ENCODE measurements at places on chromosomes 1 and 21.

GRCh38 chr1:224733027-224733911 is 117.2 kb downstream of the CNIH3 start:
- DNase-seq: peak; percentile 48

DNA sequence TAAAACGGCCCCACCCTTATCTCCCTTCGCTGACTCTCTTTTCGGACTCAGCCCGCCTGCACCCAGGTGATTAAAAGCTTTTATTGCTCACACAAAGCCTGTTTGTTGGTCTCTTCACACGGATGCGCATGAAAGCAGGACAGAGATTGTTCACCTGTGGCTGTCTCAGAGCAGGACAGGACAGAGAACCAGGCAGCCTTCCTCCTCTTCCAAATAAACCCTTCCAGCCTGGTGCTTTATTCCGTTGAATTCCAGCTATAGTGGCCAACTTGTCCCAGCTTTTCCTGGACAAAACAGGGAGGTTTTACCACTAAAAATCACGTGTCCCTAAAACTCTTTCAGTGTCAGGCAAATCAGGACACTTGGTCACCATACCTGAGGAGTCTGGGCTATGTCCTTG is 9.5 kb upstream of the DMRTB1 start:
- DNase-seq: no peak

DNA sequence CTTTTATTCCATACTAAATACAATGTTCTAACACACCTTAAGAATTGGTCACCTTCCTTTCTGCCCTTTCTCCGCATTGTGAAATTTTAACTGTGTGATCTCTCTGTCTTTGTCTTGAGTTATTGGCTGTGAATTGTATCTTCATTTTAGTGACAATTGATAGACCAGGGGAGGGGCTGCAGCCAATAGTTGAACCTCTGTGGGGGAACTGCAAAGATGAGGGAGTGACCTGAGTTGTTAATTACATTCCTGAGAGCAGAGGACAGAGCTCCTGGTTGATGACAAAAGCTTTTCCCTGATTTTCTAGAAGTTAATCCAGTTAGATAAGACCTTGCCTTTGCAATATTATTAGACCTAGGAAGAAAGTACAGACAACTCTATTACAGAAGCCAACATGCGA is 1535.7 kb downstream of the BRINP3 start:
- DNase-seq: no peak

GRCh38 chr1:20290624-20291597 is at the start of gene VWA5B1:
TSS of gene VWA5B1 (plus strand) at chr1:20290875. CDS start at chr1:20310602, 19,727 bp downstream.
- no peak for DNase-seq

- DNase-seq: no peak
Observed at GRCh38 chr1:219331424-219331823, 157.7 kb downstream of the LYPLAL1 start.

GRCh38 chr1:112524986-112525385 is 16.2 kb downstream of the WNT2B start:
- DNase-seq: no peak

DNA sequence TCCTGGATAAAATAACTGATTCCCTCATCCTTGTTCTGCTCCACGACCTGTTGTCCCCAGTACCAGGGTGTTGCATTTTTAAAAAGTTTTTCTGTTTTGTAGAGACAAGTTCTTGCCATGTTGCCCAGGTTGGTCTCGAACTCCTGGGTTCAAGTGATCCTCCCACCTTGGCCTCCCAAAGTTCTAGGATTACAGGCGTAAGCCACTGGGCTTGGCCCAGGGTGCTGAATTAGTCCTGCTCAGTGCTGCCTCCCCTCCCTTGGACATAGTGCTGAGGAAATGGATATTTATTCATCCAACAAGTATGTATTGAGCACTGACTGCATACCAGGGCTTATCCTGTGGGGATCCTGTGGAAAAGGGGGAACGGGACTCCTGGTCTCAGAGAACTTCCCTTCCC is 126.4 kb downstream of the PTPRU start:
- DNase-seq: no peak

- DNase-seq: peak; percentile 55
Observed at GRCh38 chr1:16006552-16007485, 2.8 kb downstream of the SRARP start.

- no peak for DNase-seq
Observed at GRCh38 chr1:89763649-89763986, 57.2 kb upstream of the LRRC8D start.

DNA sequence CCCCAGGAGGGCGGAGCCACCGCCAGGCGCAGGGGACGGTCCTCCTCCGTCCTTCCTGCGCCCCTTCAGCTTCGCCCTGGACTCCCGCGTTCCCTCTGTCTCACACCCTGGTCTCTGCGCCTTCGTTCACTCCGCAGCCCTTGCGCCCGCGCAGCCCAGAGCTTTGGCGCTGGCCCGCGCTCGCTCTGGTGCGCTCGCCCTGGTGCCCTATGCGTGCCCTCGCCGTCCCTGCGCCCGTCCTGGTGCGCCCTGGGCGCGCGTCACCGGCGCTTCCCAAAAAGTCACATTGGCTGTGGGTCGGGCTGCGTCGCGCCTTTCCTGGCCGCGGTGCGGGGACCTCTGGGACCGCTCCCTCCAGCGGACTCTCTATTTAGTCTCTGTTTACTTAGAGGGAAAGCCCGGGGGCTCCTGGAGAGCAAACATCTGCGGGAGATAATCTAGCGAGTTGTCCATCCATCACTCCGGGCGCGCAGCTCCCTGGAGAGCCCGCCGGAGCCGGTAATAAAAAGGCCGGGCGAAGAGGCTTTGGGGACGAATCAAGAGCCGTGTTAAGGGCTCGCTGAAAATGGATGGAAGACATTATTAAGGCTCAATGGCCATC is 178.6 kb downstream of the PRDM16 start:
- DNase-seq: no peak

- DNase-seq: no peak
Observed at GRCh38 chr1:149916898-149917252, 769 bp downstream of the SV2A start.

DNA sequence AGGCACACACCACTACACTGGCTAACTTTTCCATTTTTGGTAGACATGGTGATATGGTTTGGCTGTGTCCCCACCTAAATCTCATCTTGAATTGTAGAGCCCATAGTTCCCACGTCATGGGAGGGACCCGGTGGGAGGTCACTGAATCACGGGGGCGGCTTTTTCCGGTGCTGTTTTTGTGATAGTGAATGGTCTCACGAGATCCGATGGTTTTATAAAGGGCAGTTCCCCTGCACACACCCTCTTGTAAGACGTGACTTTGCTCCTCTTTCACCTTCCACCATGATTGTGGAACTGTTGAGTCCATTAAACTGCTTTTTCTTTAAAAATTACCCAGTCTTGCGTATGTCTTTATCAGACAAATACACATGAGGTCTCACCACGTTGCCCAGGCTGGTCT is 1.3 kb upstream of the FTCD start:
- no peak for DNase-seq

- DNase-seq: no peak
Observed at GRCh38 chr1:223659711-223660110, 5.8 kb downstream of the CAPN8 start.

GRCh38 chr1:169802888-169803287 is 8.2 kb upstream of the METTL18 start:
- no peak for DNase-seq

- peak; percentile 59 for DNase-seq
Observed at GRCh38 chr1:235843461-235843961, 23.2 kb downstream of the LYST start.

- DNase-seq: no peak
Observed at GRCh38 chr1:178645157-178645807, 79.8 kb upstream of the RALGPS2 start.

DNA sequence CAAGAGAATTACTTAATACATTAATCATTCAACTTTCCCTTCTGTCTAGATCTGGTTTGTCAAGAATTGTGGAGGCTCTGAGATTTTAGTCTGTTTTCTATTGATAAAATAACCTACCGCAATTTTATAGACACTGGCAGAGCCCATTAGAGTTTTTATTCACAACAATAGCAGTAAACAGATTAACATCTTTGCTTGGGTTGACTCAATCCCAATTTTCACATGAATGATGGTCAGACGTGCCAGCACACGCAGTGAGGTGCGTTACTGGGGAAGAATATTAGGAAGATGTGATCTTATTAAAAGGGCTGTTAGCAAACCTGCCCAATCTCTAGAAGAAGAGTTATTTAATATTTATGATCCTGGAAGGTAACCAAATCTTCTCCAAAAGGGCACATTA is 736.6 kb downstream of the MRPL39 start:
- no peak for DNase-seq

- DNase-seq: no peak
Observed at GRCh38 chr1:110038271-110038670, 3.8 kb downstream of the STRIP1 start.

DNA sequence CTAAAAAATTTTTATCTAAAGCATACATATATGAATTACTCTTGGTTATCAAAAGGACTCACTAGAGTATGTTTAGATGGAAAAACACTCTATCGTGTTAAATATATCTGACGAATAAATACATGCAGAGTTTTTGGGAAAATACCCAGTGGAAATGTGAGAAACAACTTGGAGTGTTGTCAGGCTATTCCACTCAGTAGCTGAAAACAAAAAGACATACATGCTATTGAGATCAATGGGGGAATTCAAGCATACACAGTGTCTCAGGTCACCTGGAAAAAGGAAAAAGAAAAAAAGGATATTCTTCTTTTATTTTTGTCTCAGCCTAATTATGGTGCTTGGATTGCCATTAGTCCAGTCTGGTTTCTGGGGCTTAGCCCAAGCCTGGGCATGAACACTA is 247.0 kb upstream of the LYPLAL1 start:
- no peak for DNase-seq

DNA sequence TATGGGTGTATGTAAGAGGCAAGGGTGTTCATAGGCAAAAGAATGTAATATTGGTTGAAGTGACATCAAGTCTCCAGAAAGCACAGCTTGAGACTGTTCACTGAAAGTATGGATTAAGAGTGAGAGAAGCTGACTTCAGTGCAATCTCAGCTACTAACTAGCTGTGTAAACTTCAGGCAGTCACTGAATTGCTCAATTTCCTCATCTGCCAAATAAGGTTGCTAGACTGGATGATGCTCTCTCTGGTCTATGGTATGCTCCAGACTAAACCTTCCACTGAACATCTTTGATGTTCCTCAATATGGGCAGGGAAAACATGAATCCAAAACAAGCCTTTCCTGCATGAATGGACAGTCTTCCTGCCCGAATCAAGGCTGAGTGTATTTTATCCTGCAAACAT is 111.8 kb upstream of the USH2A start:
- no peak for DNase-seq

DNA sequence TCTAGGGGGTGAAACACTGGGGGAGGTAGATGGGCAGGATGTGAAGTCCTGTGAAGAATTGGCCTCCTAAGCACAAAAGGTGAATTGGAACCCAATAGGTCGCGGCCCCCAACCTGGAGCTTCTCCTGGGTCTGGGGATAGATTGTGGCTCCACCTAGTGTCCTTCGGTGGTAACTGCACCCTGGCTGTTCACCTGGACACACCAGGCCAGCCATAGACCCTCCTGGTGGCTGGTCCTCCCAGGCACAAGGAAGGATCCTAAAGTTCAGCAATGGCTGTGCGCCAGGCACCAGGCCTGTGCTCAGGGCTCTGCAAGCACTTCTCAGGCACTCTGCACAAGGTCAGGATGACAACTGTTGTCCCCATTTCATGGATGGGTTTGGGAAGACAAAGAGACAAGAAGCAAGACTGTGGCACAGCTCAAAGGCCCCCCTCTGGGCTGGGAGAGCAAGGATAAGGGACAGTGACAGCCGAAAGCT is 13.5 kb downstream of the ESPN start:
- peak; percentile 64 for DNase-seq

- DNase-seq: no peak
Observed at GRCh38 chr1:27053977-27054753, 41.5 kb upstream of the TENT5B start.

DNA sequence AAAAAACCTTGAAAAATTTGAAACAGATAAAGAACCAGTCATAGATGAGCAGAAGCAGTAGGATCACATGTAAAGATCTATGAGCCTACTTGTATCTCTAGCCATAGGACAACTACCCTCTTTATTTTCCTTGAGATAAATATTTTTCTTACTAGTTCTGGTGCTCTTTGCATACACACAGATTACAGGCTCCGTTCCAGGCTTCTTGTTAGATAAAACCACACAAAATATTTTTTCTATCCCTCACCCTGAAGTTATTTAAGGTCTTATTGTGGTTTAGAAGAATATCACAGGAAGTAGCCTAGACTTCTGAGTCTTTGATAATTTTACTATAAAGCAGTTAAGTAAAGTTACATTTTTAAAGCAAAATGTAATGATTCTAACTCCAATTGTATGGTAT is 512.2 kb downstream of the NEGR1 start:
- peak; percentile 10 for DNase-seq

DNA sequence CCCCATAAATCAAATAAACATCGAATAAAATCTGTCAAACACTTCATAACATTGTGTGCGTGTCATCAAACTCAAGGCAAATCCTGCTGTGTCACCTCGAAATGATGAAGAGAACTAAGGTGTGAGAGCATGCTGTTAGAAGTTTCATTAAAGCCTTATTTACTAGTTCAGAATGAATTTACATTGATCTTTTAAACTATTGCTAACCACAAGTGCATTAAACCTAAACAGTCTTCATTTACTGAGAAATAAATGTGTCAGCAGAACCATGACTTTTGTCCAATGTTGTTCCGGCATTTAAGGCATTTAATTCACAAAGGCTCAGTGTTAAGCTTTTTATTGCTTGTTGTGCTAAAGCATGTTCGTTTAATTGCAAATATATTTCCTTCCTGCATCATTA is 474.4 kb downstream of the SETD4 start:
- DNase-seq: no peak

DNA sequence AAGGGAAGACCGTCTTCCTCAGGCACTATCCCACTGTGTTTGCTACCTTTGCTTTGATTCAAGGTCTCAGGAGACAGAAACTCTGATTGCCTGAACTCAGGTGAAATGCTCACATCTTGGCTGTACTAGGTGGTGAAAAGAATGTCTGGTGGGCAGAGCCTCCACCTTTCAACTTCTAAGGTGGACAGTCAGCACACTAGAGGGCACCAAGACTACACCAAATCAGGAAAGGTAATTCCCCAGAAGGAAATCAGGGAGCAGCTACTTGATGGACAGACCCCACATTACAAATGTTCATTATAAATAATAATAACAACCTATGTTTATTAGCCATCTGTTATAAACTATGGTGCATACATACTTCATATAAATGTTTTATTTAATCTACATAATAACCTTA is 220.9 kb downstream of the ATG4C start:
- peak; percentile 26 for DNase-seq

DNA sequence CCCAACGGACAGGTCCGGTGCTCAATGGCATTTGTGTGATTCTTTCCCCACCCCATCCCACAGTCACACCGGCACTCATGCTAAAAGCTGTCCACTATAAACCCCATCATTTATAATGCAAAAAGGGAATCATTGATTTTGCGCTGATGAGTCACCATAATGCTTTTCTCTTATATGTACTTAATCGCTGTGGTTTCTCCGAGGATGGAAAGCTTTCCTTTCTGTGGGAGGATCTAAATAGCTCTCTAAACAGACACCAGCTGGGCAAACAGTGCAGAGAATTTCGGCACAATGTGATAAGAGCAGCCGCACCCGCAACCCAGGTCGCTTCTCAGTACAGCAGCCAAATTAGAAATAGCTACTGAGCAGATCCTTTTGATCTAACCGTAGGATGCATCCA is 85.6 kb downstream of the SETD4 start:
- no peak for DNase-seq
